ENCODE measurements at places on chromosomes 1 and 21. TPM values are rescaled to one million over a fixed set of nuclear protein-coding genes. Genes with fewer than 3 reads are reported as not detected.

The FMO4 gene
- total RNA-seq: 1.5 TPM

The SIK1 gene
- total RNA-seq: 5.5 TPM

The TMEM9 gene
- 13.2 TPM for total RNA-seq

The UBL4B gene
- total RNA-seq: not detected

The CFAP107 gene
- total RNA-seq: not detected

The RIPPLY3 gene
- total RNA-seq: 0.10 TPM

The MTFR1L gene
- 29.3 TPM for total RNA-seq

The CRABP2 gene
- total RNA-seq: 1.4 TPM

The PGLYRP4 gene
- not detected for total RNA-seq

The MMP23B gene
- 0.93 TPM for total RNA-seq

The CR1 gene
- total RNA-seq: not detected

The AURKAIP1 gene
- 147 TPM for total RNA-seq

The CFAP57 gene
- not detected for total RNA-seq

The LCE1B gene
- not detected for total RNA-seq

The SERTAD4 gene
- not detected for total RNA-seq

The OLIG2 gene
- total RNA-seq: not detected

The LCE2C gene
- total RNA-seq: not detected

The SYCP1 gene
- total RNA-seq: not detected

The PBX1 gene
- total RNA-seq: not detected

The F13B gene
- not detected for total RNA-seq

The CDK18 gene
- total RNA-seq: 0.21 TPM

The OR2L8 gene
- total RNA-seq: not detected

All from activated T-helper 1 cell treated with anti-CD3 and anti-CD28 coated beads, Interleukin-12 subunit alpha, Interleukin-12 subunit beta, Interleukin-2, Interleukin-4 antibody, amounts not matched to agents 30 ng/mL and 10 ng/mL and 1 ng/mL, durations not matched to agents 14 hours and 24 hours and 36 hours (primary cell).